ENCODE measurements at places on chromosomes 7 and 10.

DNA sequence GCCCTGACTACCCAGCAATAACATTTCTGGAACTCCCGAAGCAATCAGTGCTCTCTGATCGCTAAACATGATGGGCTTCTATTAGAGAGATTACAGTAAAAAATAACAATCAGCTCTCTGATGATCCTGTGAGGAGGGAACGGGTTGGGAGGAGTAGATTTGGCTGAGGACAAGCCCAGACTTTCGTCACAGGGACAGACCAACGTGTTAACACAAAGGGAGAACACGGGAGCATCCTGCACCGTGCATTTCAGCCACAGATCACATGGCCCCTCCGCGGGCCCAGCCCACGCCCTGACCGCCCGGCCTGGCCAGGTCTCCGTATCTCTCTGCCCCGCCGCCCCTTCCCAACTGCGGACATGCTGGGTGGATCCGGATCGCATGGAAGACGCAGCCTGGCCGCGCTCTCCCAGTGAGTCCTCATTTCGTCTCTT lies 95.0 kb upstream of the AGBL3 start:
- no peak for DNase-seq

DNA sequence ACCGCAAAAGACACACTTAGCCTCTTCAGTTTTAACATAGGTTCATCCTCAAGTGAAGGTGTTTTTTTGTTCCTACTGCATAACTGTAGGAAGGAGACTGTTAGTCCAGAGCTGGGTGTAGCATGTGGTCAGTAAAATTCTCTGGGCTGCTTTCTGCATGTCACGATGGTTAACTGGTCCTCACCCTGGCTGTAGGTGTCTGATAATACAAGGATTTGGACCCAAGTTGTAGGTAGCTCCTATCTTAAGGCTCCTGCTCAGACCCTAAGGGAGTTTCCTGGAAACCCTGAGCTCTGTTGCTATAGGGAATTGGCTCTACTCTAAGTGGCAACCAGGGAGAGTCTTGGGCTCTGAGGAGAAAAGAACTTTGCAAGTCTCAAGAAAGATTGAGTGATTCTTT lies 112.9 kb downstream of the SAMD9 start:
- DNase-seq = no peak

- no peak for DNase-seq
Observed at GRCh38 chr7:129160161-129160905, 15.8 kb downstream of the TSPAN33 start.

DNA sequence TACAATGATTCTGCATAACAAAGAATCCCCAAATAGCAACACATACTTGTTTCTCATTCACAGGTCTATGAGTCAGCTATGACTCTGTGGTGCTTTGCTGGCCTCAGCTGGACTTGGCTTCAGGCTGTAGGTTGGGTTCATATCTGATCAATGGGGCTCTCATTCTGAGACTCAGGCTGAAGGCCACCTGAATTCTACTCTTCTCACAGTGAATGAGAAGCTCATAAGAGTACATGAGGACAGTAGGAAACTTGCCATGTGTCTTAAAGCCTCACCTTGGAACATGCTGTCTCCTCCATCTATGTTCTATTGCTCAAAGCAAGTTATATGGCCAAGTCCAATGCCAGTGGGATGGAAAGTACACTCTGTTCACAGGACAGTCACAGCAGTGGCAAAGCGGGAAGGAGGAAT lies 292.9 kb downstream of the BMPER start:
- no peak for DNase-seq

DNA sequence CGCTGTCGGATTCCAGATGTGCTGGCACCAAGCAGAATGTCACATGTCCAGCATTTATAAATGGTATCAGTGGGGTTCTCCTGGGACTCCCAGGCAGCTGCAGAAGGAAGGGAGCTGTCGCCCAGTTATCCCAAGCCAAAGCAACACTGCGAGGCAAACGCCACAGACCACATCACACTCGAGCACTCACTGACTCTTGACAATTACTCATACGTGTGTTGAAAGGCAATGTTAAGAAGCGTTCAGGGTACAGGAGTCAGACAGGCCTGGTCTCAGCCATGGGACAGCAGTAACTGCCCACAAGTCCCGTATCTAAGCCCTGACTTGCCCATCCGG lies 113.4 kb downstream of the DIP2C start:
- DNase-seq = no peak

DNA sequence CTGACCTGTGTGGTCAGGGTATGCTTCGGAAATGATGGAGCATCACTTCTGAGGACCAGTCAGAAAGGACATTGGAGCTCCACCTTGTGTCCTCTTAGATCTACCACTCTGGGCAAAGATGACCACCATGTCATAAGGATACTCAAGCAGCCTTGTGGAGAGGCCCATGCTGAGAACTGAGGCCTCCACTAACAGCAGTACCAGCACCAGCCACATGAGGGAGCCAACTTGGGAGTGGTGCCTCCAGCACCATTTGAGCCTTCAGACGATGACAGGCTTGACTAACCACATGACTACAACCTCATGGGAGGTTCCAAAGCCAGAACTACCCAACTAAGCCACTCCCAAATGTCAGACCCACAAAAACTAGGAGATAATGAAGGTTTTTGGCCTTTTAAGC lies 116.0 kb downstream of the NPTX2 start:
- DNase-seq = no peak

- no peak for DNase-seq
Observed at GRCh38 chr7:144057954-144058353, 9.2 kb downstream of the OR2A5 start.

GRCh38 chr7:42964293-42964692 lies 32.1 kb downstream of the MRPL32 start:
- DNase-seq = no peak

GRCh38 chr10:106557951-106558733 lies 606.4 kb downstream of the SORCS1 start:
- DNase-seq = no peak

GRCh38 chr7:42852531-42852930 lies 59.3 kb downstream of the C7orf25 start:
- DNase-seq = no peak

- no peak for DNase-seq
Observed at GRCh38 chr7:120079704-120080103, 193.3 kb upstream of the KCND2 start.

DNA sequence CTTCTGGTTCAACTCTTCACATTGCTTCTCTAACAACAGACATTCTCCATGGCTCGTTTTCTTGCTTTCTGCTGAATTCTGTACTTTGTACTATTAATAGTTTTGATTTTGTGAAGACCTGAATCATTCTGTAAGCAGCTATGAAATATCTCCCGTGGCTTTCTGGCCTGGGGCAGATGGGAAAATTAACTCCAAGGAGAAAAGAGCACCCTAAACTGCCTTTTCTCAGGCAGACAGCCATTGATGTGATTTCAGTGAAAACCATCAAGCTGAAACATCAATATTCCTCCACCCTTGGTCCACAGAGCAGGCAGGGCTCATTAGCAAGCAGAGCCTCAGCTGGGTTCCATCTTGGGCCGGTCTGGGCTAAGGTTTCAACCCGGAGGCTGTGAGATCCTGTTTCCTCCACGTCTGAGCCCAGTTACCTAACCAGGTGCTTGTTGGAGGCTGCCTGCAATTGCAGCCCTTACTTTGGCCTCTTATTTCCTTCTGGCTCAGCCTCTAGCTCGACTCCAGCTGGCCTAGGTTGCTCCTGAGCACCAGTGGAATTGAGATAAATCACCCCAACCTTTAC lies 21.1 kb upstream of the EZH2 start:
- DNase-seq = no peak

- no peak for DNase-seq
Observed at GRCh38 chr7:45944058-45944457, 23.0 kb upstream of the IGFBP3 start.

DNA sequence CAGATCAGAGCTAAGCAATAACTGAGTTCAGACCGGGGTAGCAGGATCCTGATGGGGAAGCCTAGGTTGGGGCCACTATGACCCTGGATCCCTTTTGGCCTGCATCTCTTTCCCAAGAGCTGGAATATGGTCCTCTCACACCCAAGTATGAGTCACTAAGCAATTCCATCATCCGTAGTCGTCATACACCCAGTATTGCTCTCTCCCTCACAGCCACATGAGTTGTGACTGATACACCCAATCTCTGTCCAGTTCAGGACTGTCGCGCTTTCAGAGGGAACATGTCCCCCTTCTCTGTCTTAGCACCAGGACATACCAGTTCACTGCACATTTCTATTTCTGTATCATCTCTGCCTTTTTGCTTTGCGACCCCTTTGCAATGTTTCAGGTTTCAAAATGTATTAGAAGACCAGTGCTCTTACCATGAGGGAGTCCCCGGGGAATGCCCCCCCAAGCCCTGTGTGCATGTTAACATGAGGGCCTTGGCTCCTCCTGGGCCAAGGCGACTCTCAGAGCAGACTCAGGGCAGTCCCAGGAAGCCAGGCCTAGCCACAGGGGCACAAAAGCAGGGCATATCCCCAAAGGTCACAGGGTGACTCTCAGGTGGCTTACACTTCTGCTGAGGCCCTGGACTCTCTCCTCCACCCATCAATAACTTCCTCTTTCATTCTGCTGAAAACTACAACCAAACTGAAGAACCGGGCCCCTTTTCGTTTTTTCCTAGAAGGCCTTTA lies 75.3 kb upstream of the SAMD8 start:
- no peak for DNase-seq

- DNase-seq = no peak
Observed at GRCh38 chr10:17001297-17001744, 128.3 kb downstream of the CUBN start.

- no peak for DNase-seq
Observed at GRCh38 chr10:119191881-119192280, 13.3 kb upstream of the PRDX3 start.

Data from stimulated activated CD8-positive, alpha-beta memory T cell treated with anti-CD3 and anti-CD28 coated beads, Interleukin-4, amount 100 ng/mL, for 1 hour (primary cell).